NCI-H1417 treated with DMSO at 0.1 percent for 48 hours (cell line): ENCODE measurements at places on chromosomes 13 and 19.

DNA sequence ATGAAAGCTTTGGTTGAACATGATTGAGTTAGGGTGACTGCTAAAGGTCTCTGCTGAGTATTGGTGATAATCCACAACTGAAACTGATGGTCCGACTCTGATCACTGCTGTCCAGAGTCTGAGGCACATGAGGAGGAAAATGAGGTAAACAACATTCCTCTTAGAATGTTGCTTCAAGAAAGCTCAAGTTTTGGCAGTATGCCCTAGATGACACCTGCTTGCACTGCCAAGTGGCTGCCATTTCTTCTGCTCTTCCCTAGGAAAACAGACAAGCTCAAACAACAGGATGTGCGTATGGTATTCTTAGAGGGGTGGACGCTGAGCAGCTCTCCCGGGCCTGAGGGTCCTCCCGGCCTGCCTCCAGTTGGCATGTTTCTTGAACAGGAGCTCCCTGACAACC lies 15.2 kb upstream of the MTIF3 start:
- DNase-seq = no peak

- no peak for DNase-seq
Measured at GRCh38 chr19:31378404-31378803, 29.2 kb upstream of the TSHZ3 start.

- no peak for DNase-seq
Measured at GRCh38 chr13:26401578-26402021, 147.7 kb downstream of the CDK8 start.

DNA sequence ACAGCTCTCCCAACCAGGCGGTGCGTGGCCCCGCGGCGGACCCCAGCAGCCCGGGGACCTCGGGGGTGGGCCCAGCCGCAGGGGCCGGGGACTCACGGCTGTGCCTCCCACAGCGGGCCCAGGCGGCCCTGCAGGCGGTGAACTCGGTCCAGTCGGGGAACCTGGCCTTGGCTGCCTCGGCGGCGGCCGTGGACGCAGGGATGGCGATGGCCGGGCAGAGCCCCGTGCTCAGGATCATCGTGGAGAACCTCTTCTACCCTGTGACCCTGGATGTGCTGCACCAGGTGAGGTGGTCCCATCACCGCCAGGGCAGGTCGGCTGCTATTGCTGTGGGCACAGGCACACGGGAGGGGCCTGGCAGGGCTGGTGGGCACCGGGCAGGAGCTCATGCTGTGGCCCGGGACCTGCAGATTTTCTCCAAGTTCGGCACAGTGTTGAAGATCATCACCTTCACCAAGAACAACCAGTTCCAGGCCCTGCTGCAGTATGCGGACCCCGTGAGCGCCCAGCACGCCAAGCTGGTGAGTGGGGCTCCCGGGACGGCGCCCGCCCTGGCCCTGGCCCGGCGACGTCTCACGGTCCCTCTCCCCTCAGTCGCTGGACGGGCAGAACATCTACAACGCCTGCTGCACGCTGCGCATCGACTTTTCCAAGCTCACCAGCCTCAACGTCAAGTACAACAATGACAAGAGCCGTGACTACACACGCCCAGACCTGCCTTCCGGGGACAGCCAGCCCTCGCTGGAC lies 7.3 kb downstream of the PTBP1 start:
- no peak for DNase-seq

DNA sequence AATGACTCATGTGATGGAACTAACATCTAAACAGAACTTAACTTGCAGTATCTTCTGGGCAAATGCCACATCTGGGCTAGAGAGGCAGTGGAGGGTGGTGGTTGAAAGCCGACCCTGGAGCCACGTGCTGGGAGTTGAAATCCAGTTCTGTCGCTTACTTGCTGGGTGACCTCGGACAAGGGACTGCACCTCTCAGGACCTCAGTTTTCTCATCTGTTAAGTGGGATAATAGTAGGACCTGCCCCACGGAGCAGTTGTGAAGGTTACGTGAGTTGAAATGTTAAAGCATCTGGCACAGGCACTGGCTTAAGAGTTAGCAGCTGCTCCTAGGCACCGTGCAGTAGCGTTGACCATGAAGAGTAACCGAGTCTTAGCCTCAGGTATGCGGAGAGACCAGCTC lies 76.1 kb downstream of the SIPA1L3 start:
- DNase-seq = no peak

GRCh38 chr13:84032116-84032515 lies 149.8 kb upstream of the SLITRK1 start:
- DNase-seq = no peak

DNA sequence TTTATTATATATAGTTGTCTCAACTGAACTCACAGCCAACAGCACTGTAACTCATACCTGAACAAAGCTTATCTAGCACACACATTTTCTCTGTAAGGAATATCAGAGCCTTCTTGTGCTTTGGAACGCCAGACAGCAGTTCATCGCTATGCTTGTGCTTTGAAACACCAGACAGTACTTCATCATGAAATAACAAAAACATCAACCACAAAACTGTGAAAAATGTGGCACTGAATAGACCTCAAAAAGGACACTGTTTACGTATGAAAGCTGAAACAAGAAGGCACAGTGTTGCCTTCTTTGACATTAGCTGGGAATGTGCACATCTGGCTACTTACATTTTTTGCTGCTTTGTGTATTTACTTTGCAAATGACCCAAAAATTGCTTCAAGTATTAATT lies 160.2 kb downstream of the PDS5B start:
- no peak for DNase-seq

DNA sequence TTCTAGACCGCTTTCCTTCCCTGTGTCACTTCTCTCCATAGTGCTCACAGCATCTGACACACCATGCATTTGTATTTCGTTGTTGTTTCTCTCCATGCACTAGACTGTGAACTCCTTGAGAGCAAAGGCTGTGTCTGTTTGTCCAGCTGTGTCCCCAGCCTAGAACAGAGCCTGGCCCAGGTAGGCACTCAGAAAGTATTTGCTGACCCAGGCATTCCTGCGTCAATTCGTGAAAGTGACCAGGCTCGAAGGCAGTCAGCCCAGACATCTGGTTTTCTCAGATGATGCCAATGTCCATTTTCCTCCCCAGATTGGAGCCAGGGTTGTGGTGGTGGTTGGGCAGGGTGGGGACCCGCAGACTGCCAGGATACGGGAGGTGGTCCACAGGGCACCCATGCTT lies 164.8 kb downstream of the ZNF536 start:
- no peak for DNase-seq

- no peak for DNase-seq
Measured at GRCh38 chr13:36059321-36059720, 71.9 kb downstream of the DCLK1 start.

DNA sequence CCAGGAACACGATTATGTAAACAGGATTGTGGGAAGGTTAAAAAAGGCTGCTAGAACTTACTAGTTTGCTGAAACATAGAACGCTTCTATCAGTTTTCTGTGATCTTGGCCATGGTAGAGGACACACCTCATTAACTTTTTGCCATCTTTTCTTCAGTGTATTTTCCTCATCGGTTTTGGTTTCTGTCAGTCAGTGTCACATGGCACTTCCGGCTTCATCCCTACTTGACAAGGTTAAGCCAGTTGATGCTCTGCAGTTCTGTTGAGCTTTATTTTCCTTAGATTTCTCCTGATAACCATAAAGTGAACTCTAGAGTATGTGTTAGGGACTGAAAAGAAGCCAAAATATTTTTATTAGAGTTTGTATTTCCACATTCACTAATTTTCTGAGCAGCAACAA lies 147.5 kb downstream of the NDFIP2 start:
- DNase-seq = no peak

- no peak for DNase-seq
Measured at GRCh38 chr13:19665427-19665859, 32.0 kb downstream of the MPHOSPH8 start.

DNA sequence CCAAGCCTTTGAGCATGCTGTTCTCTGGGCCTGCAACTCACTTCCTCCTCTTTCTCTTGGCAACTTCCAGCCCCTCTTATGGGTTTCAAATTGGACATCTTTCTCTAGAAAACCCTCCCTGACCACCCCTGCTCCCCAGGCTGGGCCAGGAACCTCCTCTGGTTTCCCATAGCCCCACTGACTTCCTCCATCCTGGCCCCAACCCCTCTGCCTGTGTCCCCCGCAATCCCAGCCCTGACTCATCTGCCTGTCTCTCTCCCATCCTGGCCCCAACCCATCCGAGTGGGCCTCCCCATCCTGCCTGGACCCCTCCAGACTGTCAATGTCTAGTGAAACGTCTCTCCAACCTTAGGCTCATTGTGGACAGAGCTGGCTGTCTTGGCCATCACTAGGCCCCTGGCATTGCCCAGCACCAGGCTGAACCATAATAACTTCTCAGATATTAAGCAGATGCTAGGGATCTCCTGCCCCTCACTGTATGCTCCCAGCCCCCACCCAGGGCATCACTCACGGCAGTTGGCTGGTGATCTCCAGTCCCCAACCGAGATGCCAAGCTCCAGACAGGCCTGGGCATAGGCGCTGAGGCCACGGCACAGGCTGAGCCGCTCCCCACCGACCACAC lies 16.8 kb downstream of the FCGBP start:
- DNase-seq = no peak

DNA sequence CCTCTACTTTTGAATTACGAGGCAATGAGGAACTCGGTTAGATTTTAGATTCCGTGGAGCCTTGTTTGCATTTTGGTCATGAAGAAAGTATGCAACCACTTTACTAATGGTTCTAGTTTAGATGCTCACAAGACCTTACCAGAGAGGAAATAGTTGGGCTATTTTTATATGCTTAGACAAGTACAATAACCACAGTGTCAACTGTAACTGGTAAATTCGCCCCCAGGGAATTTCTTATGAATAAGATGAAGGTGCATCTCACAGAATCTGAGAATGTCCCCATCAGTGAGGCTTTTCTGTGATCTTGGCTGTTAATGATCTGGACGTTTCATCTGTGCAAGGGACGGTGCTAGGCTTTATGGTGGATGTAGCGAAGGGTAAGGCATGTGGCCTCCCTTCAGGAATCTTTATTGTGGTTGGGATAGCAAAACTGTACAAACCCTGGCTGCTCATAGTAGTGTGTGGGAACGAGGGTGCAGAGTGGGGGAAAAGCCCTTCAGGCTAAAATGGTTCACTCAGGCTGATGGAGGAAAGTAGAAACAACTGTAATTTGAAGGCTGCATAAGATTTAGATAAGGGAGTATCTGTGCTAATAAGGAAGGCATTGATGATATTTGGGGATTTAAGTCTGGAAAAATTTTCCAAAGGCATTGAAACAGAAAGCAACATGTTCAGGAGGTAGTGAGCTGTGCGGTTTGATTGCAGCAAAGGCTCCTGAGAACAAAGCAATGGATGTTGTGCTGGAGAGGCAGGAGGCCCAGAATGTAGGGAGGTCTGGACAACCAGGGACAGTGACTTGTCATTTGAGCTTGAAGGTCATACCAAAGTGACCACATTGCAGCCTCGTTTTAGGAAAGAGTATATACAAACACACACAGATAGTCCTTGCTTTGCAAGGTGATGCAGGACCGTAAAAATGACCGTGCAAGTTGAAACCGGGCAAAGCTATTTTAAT lies 28.4 kb downstream of the UBAC2 start:
- DNase-seq = no peak

- DNase-seq = peak; percentile 65
Measured at GRCh38 chr19:44051650-44052402, at the start of gene ZNF223. ZNF223 (plus strand) TSS chr19:44052036; CDS start chr19:44055177, 3,141 bp downstream.

DNA sequence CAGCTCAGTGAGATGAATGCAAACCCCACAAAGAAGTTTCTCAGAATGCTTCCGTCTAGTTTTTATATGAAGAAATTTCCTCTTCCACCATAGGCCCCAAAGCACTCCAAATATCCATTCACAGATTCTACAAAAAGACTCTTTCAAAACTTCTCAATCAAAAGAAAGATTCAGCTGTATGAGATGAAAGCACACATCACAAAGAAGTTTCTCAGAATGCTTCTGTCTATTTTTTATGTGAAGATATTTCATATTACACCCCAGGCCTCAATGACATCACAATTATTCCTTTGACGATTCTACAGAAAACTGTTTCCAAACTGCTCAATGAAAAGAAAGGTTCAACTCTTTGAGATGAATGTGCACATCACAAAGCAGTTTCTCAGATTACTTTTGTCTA lies 1819.4 kb downstream of the UQCRFS1 start:
- no peak for DNase-seq

GRCh38 chr13:77507931-77508776 lies 27.4 kb upstream of the SCEL start:
- no peak for DNase-seq

- DNase-seq = no peak
Measured at GRCh38 chr13:38385153-38385891, 35.7 kb downstream of the UFM1 start.

DNA sequence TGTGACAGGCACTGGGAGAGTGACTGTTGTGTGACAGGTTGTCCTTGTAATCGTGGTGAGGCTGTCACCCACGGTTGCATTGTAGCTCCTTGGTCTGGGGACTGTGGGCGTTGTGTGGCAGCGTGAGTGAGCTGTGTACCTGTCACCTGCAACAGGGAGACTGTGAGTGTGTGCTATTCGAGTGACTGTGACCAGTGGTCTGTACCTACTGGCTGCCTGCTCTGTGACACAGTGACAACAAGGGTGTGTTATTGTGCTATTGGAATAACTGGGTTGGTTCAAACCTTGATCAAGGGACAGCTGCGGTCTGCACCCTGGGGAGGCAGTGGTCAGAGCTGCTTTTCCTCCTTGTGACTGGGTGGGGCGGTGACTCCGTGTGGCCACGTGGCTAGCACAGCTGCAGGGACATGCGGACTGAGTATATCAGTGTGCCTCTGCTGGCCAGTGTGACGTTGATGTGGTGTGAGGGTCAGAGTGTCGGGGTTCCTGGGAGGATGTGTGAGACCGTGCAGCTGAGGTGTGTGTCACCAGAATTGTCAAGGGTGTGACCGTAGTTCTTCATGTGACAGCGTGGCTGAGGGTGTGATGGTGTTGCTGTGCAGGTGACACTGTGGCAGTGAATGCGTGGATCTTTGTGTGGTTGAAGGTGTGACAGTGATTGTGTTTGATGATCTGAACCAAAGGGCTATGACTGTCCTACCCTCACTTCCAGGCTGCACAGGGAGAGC lies 10.1 kb upstream of the NFIX start:
- peak; percentile 13 for DNase-seq

GRCh38 chr13:28344163-28344562 lies 150.8 kb downstream of the FLT1 start:
- no peak for DNase-seq

DNA sequence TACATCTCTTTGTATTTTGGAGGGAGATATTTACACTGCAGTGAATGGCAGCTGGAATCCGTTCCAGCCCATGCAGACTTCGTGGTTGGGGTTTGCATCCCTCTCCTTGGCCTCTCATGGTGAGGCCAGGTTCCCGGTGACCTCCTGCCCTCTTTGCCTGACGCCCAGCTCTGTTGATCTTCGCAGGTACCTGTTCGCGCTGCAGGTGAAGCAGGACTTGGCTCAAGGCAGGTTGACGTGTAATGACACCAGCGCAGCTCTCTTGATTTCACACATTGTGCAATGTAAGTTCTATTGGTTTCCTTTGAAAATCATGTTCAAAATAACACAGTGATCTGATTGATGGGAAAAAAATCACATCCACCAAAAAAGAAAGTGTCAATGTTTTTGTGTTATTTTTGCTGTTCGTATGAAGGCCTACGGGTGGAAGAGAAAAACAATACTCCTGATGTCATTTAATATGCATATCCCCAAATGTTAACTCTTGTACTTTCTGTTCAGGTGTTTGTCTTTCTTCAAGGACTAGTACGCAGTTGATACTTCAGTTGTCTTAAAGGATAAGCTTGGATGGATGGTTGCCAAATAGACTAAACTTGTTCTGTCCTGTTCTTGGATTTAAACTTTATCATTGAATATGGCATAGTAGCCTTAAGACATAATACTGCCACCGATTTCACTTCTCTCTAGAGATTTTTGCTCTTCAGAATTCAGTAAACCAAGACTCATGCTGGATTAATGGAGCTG lies 199.1 kb downstream of the STK24 start:
- DNase-seq = no peak

- no peak for DNase-seq
Measured at GRCh38 chr13:42350141-42350540, 78.2 kb downstream of the AKAP11 start.

- DNase-seq = no peak
Measured at GRCh38 chr13:110254151-110254679, 52.7 kb downstream of the COL4A1 start.
